ENCODE measurements at places on chromosomes 5 and 9.
A peak's percentile ranks its signal among the peaks of the same experiment; 100 is the strongest.

DNA sequence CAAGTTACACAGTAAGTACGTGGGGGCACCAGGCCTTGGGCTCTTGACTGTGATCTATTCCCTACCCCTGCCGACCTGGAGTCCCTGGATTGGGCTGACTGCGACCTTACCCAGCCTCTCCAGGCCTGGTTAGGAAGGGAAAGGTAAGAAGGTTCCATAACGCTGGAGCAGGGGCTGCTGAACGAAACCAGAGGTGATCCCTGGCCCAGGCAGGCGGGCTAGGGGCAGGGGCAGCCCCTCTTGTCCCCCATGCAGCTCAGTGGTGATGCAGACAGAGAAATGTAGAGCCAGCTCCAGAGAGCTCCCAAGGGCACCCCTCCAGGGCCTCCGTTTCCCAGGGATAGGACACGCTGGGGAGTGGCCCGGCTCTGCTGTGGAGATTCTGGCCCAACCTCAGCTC is 14.1 kb downstream of the PRRX2 start:
- no peak overlapping the region for H3K27ac ChIP-seq
- no peaks in the 10 kb centered on the region for H3K36me3 ChIP-seq
- no peak overlapping the region for H3K4me3 ChIP-seq
- peaks cover 7% of the 10 kb centered on the region for H3K4me1 ChIP-seq

DNA sequence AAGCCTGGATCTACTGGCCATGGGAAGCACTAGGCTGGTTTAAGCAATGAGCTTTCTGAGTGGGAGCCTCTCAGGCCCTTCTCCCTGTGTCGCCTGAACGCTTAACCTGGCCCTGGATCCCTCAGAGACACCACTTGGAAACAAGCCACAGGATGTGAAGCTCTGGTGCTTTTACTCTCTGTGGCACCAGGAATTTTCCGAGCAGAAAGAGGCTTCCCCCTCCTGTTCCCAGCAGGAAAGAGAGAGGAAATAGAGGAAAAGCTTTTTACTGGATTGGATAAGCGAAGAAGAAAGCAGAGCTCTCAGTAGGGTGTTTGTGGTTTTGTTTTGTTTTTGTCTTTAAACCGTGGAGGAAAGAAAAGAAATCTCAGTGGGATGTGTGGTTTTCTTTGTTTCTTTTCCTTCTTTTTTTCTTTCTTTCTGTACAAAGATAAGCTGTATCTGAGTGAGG is 34.5 kb downstream of the COL15A1 start:
- H3K36me3 ChIP-seq = no peaks in the 10 kb centered on the region
- DNase-seq = peak; percentile 88
- H3K27me3 ChIP-seq = peaks cover 36% of the 10 kb centered on the region
- H3K27ac ChIP-seq = peak overlapping the region; percentile 63
- peaks cover 33% of the 10 kb centered on the region for H3K4me1 ChIP-seq
- no peak overlapping the region for H3K4me3 ChIP-seq

- no peak for DNase-seq
- H3K36me3 ChIP-seq = no peaks in the 10 kb centered on the region
- H3K27ac ChIP-seq = no peak overlapping the region
- peaks cover 31% of the 10 kb centered on the region for H3K4me1 ChIP-seq
- H3K4me3 ChIP-seq = no peak overlapping the region
- H3K27me3 ChIP-seq = no peaks in the 10 kb centered on the region
Observed at GRCh38 chr9:694403-695154, 146.9 kb upstream of the DMRT1 start.

DNA sequence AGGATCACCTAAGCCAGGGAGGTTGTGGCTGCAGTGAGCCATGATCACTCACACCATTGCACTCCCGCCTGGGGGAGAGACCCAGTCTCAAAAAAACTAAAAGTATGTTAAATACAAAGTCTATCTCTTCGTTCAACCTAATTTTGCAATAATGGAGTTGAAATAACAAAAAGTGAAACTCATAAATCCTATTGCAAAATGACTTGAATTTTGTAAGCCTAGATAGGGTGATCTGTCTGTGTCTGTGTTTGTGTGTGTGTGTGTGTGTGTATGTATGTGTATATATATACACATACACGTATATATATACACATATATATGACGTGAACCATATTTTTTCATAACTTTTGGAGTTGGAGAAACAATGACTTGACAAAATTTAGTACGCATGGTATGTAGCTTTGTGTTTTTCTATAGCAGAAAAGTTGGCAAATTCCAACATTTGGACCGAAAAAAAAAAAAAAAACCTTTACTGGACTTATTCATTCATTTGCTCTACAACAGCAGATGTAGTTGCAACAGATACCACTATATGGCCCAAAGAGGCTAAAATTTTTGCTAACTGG is 76.9 kb upstream of the CDH6 start:
- DNase-seq = no peak
- H3K27me3 ChIP-seq = no peaks in the 10 kb centered on the region
- no peaks in the 10 kb centered on the region for H3K36me3 ChIP-seq
- no peak overlapping the region for H3K27ac ChIP-seq
- peaks cover 55% of the 10 kb centered on the region for H3K4me1 ChIP-seq
- H3K4me3 ChIP-seq = no peak overlapping the region

DNA sequence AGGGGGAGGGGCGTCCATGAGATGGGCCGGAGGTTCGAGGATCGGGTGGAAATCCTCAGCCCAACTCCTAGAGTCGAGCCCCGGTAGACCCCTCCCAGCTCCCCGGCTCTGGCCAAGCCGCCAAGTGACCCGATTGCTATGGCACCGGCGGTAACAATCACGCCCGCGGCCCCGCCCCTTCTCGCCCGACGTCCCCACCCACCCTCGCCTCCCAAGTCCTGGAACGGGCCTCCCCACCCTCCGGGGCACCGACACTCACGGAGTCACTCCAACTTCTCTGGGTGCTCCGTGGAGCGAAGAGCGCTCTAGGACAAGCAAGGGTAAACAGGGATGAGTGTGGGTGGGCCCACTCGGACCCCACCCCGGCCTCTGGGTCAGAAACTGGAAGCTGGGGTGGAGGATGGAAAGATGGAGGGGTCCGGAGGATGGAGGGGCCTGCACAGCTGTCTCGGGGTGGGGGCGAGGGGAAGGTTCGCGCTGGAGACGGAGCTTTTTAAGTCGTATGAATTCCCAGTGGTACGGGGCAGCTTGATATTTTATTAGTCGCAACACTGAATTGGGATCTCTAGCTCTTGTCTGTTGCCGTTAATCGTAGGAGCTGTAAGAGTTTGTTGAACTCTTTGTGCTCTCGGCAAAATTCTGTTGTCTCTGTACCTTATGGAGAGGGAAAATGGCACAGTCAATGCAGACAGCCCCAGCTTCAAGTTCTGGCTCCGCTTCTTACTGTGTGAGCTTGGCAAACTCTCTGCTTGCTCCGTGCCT is at the start of gene SPACA9:
Gene SPACA9, plus strand, starts transcription at position 204 of the 762 bp plus-strand sequence. CDS start 5,050 bp downstream, outside the sequence.
- H3K27ac ChIP-seq = no peak within 1 kb of the TSS
- H3K36me3 ChIP-seq = no peaks in the 10 kb centered on the region
- peaks cover 30% of the 10 kb centered on the region for H3K27me3 ChIP-seq
- peak; percentile 79 for DNase-seq
- H3K4me3 ChIP-seq = peak within 1 kb of the TSS; percentile 85

DNA sequence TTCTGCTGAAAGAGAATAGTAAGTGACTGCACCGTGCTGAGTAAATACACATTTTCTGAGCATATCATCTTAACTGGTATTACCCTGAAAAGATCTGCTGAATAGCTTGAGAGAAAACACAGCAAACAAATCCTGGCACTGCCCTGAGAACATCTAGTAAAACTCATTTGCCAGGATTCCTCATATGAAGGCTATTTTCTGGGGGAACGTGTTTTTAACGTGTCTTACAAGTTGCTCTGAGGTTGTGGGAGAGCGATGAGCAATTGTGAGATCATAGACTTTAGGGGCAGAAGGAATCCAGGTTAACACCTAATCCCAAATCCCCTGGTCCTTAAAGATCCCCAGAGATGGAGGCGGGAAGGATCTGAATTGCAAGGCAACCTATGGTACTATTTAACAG is 331.9 kb upstream of the RFX3 start:
- H3K36me3 ChIP-seq = peaks cover 6% of the 10 kb centered on the region

DNA sequence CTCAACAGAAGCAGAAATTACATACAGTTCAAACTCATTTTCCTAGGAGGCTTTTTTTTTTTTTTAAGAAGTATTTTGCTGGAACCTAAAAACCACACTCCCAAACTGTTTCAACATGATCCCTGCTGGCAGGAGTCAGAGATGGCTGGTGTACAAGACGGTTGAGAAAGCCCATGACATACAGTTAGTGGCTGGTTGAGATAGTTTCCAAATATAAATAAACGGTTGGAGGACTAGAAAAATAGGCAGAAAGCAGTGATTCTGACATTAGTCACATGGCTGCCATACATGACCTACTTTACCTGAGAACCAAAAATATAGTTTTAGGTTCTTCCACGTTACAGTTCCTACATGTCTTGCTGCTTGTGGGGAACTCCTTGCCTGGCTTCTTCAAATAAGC is 31.7 kb upstream of the BASP1 start:
- H3K4me3 ChIP-seq = no peak overlapping the region
- H3K27ac ChIP-seq = no peak overlapping the region
- H3K4me1 ChIP-seq = no peaks in the 10 kb centered on the region
- no peaks in the 10 kb centered on the region for H3K36me3 ChIP-seq

GRCh38 chr9:34982361-34982760 is 7.2 kb upstream of the DNAJB5 start:
- no peak overlapping the region for H3K4me3 ChIP-seq
- no peak overlapping the region for H3K27ac ChIP-seq
- H3K27me3 ChIP-seq = no peaks in the 10 kb centered on the region
- no peak for DNase-seq
- H3K36me3 ChIP-seq = no peaks in the 10 kb centered on the region

DNA sequence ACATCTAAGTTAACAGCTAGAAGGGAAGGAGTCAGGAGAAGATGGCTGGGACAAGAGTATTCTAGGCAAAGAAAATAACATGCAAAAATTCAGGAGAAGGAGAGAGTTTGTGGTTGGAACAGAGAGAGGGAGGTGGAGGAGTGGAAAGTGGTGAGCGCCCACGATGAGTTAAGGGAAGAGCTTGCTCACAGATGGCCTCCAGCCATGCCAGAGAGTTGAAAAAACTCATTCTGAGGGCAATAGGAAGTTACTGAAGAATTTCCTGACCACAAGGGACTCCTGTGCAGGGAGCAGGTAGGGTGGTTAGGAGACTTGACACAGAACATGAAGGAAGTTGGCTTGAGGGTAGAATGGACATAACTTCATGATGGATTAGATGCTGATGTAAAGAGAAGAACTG is 159.7 kb downstream of the DOCK2 start:
- no peaks in the 10 kb centered on the region for H3K36me3 ChIP-seq
- no peak overlapping the region for H3K27ac ChIP-seq
- H3K4me3 ChIP-seq = no peak overlapping the region
- H3K4me1 ChIP-seq = no peaks in the 10 kb centered on the region
- H3K27me3 ChIP-seq = no peaks in the 10 kb centered on the region
- no peak for DNase-seq

GRCh38 chr5:14702238-14702839 is 37.8 kb downstream of the OTULIN start:
- no peak overlapping the region for H3K27ac ChIP-seq
- H3K4me3 ChIP-seq = no peak overlapping the region
- no peaks in the 10 kb centered on the region for H3K27me3 ChIP-seq
- no peak for DNase-seq
- no peaks in the 10 kb centered on the region for H3K4me1 ChIP-seq

GRCh38 chr5:89968958-89969381 is 440.6 kb downstream of the CETN3 start:
- no peak overlapping the region for H3K4me3 ChIP-seq
- peaks cover 4% of the 10 kb centered on the region for H3K4me1 ChIP-seq
- no peaks in the 10 kb centered on the region for H3K36me3 ChIP-seq
- H3K27ac ChIP-seq = no peak overlapping the region
- no peaks in the 10 kb centered on the region for H3K27me3 ChIP-seq

GRCh38 chr5:144487207-144487606 is 316.5 kb downstream of the KCTD16 start:
- H3K4me1 ChIP-seq = peaks cover 39% of the 10 kb centered on the region
- H3K4me3 ChIP-seq = no peak overlapping the region
- H3K36me3 ChIP-seq = no peaks in the 10 kb centered on the region
- no peak overlapping the region for H3K27ac ChIP-seq

- H3K27me3 ChIP-seq = no peaks in the 10 kb centered on the region
- H3K27ac ChIP-seq = no peak overlapping the region
- H3K4me1 ChIP-seq = no peaks in the 10 kb centered on the region
- DNase-seq = no peak
- H3K36me3 ChIP-seq = no peaks in the 10 kb centered on the region
Observed at GRCh38 chr5:95007921-95008597, 276.8 kb downstream of the MCTP1 start.

- DNase-seq = no peak
- no peaks in the 10 kb centered on the region for H3K27me3 ChIP-seq
- peaks cover 34% of the 10 kb centered on the region for H3K4me1 ChIP-seq
- H3K4me3 ChIP-seq = no peak overlapping the region
Observed at GRCh38 chr9:129889122-129889940, 54.1 kb downstream of the USP20 start.

- H3K4me3 ChIP-seq = no peak overlapping the region
- H3K27ac ChIP-seq = no peak overlapping the region
- H3K36me3 ChIP-seq = no peaks in the 10 kb centered on the region
Observed at GRCh38 chr5:170439223-170439943, 50.2 kb upstream of the KCNMB1 start.

DNA sequence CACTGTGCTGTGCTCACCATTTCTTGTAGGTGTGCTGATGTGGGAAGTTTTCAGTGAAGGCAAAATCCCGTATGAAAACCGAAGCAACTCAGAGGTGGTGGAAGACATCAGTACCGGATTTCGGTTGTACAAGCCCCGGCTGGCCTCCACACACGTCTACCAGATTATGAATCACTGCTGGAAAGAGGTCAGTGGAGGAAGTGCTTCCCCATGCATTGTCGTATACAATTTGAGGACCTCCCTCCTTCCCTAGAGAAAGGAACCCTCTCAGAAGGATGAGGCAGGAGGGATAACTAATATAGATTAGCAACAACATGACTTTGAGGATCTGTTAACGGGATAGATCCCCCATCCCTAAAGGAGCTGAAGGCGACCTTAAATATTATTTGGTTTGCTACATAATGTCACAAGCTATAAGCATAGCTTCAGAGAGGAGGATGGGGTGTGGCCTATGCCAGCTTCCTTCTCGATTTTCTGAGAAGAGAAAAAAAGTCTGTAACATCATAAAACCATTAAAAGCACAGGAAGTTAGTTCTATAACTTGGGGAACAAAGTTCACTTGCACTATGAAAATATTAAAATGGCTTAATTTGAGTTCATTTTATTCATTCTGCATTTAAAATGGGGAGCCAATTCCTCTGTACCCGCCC is 17.0 kb upstream of the CYFIP2 start:
- DNase-seq = no peak
- H3K27ac ChIP-seq = no peak overlapping the region
- no peak overlapping the region for H3K4me3 ChIP-seq
- H3K36me3 ChIP-seq = no peaks in the 10 kb centered on the region
- H3K4me1 ChIP-seq = peaks cover 10% of the 10 kb centered on the region

DNA sequence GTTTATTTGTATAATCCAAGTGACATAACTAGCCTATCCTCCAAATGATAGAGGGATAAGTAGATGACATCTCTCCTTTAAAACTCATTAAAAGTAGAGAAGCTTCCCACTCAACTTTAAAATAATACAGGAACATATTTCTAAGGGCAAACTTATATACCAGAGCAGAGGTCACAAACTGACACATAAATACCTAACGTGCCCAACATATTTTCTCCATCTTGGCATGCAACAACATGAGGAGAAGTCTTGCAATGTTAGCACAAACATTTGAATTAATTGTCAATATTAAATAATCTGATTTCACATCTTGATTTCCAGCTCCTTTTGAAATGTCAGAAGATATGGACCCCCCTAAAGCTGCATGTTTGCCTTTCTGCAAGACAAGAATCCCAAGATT is 335.0 kb downstream of the DEPDC1B start:
- H3K27ac ChIP-seq = no peak overlapping the region
- H3K36me3 ChIP-seq = no peaks in the 10 kb centered on the region
- H3K27me3 ChIP-seq = no peaks in the 10 kb centered on the region

Data from neural progenitor cell (in vitro differentiated cells).